Stimulated activated naive CD8-positive, alpha-beta T cell treated with anti-CD3 and anti-CD28 coated beads, Interleukin-15, Interleukin-2, amounts not matched to agents 100 U/mL and 50 U/mL, for 24 hours (primary cell): ENCODE measurements at places on chromosomes 3 and 15.

GRCh38 chr3:195203606-195204005 lies 67.4 kb downstream of the XXYLT1 start:
- no peak for DNase-seq

GRCh38 chr15:73226093-73226814 lies 142.5 kb downstream of the HCN4 start:
- no peak for DNase-seq

- DNase-seq: no peak
Observed at GRCh38 chr15:70141376-70142071, 43.8 kb upstream of the TLE3 start.

- DNase-seq: no peak
Observed at GRCh38 chr3:58391156-58391865, 42.3 kb downstream of the PDHB start.

DNA sequence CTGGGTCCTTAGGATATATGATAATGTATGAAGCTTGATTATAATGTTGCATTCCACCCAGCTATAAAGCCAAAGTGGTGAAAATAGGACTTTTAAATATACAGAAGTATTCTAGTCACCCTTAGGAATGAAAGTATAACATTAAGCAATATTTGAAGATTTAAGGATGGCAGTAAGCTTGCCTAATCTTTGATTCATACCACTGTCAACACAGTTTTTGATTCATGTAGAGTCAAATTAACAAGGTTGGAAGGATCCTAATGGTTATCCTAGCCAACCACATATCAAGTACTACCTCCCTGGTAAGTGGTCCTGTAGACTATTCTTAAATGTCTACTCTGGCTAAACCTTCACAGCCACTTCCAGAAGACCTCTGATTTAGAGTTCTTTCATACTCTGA lies 18.6 kb downstream of the ARIH1 start:
- DNase-seq: no peak

- no peak for DNase-seq
Observed at GRCh38 chr3:28294667-28295413, 53.4 kb downstream of the CMC1 start.

DNA sequence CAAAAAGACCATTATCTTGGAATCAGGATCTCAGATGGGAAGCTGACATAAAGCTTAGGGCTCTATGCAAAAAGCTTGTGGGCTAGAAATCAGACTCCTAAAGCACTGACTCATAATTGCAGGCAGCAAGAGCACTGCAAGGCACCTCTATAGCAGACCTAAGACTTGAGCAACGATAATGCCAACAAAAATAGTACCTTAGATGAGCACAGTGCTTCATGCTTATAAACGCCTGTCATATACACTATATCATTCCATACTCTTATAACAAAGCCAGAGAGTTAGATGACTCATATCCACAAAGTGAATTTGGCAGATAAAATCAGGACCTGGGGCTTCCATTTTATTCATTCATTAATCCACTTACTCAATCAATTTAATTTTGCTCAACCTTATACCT lies 560.8 kb downstream of the MCTP2 start:
- no peak for DNase-seq

DNA sequence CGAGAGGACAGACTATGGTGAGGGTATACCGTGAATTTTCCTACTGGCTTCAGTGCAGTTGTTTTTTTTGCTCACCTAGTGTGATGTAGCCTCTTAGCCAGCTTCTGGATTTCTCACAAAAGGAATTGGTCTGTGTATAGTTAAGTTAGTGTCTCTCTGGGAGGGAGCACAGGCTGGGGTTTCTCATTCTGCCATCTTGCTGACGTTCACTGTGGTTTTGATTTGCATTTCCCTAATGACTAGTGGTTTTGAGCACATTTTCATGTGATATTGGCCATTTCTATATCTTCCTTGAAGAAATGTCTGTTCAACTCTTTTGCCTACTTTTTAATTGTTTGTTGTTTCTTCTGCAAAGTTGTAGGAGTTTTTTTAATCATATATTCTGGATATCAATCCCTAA lies 2.2 kb upstream of the CD86 start:
- no peak for DNase-seq

- no peak for DNase-seq
Observed at GRCh38 chr3:52002748-52003147, 7.1 kb upstream of the RPL29 start.

- no peak for DNase-seq
Observed at GRCh38 chr3:7333125-7333524, 472.2 kb downstream of the GRM7 start.

DNA sequence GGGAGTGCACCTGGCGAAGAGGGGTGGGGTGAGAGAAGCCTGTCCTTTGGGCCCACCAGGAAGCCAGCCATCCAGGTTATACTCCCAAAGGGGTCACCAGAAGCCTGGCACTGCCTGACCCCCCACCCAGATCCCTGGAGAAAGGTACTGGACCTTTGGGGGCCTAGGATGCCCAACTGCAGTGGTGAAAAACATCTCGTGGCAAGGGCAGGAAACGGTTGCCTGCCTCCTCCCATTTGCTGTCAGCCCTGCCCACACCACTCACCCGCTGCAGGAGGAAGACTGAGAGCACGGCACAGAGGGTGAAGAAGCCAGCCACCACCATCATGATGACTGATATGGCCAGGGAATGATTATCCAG lies 2.2 kb upstream of the ULK3 start:
- peak; percentile 61 for DNase-seq

DNA sequence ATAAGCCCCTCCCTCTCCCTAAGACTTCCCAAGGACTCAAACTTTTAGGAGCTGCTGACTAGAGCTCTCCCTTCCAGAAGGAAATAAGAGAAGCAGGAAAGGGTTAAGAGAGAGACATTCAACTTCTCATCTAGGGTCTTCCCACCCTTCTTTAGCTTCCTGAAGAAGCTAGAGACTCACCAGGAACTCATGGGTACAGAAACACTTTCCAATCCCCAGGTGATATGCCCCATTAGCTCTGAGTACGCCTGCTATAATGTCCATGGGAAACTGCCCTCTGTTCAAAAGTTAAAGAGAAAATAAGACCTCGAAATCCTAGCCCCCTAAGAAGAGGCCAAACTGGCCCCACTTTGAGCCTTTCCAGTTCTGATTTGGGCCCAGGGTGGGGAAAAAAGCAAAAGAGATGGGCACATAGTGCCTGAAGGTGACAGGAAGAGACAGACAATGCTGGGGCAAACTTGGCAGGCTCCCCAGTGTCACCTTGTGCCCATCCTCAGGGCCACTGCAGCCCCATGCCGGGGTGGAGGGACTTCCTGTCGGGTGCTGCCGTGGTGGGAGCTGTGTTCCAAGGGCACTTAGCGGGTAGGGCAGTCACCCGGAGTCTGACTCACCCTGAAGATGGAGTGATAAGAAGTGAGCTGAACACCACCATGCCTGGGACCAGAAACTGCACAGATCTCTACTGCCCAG lies 29.5 kb downstream of the CCDC12 start:
- DNase-seq: peak; percentile 73

- no peak for DNase-seq
Observed at GRCh38 chr15:57575363-57575762, 16.3 kb upstream of the MYZAP start.

GRCh38 chr3:172753125-172753524 lies 2.6 kb downstream of the ECT2 start:
- no peak for DNase-seq

DNA sequence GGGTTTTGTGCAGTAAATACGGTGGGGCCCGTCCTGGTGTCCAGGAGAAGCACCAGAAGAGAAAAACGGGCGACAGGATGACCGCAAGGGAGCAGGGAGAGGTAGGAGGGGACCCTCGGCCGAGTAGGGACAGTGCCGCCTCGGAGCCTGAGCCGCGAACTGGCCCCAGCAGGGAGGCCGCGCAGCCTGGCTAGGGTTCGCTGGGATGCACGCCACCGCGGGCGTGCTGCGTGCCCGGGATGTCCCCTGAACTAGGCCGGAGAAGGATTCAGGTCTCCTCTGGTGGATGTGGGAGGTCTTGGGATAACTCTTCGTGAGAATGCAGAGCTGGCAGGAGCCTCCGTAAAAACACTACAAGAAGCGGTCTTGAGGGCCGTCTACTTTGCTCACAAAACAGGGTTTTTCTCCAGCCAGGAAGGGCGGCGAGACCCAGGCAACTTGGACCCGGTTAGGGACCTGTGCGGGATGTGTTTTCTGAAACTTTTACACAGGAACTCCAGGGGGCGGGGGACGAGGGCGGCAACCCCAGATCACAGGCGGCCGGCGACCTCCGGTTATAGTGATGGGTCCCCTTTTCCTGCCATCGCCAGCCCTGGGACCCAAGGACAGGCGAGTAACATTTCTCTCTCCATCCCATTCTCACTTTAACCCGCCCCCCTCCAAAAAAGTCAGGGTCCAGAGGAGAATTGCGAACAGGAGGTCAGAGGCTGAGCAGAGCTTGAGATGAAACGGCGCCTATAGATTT lies 35.5 kb downstream of the NR2F2 start:
- DNase-seq: no peak

DNA sequence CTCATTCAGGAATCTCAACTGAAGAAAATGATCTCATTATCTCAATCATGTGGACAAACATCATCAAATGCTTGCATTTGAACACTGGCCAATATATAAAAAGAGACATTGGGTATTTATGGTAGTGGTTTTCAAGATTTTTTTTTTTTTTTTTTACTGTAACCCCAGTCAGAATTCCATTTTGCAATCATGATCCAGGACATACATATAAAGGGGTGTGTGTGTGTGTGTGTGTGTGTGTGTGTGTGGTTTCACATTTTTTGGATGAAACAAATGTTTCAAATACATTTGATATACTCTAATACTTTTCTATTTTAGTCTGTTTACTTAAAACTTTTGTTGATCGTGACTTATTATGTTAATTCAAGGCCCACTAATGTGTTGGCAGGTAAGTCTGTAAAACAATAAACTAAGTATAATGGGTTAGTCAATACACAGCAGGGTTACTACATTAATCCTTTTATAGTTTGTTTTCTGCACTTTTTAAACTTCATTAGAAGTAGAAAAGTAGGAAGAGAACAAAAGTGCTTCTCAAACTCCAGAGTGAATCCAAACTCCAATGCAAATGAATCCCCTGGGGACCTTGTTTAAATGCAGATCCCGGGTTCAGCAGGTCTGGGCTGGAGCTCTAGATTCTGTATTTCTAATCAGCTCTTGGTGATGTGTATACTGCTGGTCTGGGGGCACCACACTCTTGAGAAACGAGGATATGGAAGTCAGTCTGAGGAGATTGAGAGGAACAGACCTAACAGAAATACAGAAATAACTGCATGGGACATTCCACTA lies 17.6 kb downstream of the THRB start:
- DNase-seq: no peak

- DNase-seq: no peak
Observed at GRCh38 chr15:49168016-49168415, 2.0 kb upstream of the GALK2 start.

DNA sequence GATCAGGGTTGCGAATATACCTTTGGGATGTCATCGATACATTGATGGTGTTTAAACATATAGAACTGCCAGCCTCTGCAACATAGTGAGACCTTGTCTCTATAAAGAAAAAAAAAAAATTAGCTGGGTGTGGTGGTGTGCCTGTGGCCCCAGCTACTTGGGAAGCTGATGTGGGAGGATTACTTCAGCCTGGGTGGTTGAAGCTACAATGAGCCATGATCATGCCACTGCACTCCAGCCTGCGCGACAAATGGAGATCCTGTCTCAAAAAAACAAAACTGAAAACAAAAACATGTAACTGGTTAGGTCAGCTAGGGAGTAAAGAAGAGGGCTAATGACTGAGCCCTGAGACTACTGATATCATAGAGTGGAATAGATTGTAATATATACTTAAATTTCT lies 30.7 kb upstream of the MGA start:
- DNase-seq: no peak
